ENCODE measurements at places on chromosomes 6 and 20.

DNA sequence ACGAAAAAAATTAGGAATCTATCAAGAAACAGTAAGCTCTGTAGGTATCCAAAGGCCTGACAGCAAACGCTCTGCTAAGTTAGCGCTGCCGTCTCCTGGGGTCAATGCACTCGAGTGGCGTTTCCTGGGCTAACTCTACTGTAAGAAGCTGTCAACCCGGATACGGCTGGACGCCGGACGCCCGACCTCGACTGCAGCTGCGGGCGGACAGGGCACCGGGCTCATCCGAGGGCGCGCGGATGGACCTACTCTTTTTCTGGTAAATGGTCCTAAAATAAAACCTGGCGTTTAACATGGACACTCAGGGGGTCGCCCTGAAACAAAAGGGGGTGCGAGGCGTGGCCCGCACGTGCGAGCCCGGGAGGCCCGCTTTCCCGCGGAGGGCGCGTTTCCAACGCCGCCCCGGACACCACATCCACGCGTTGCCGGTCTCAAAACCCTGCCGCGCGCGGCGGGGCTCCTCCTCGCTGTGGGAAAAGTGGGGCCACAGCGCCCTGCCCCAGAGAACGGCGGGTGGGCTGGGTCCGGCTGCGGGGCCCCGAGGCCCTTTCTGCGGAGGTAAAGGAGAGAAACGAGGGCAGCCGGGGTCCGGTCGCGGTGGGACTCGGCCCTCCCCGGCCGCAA is 537 bp downstream of the TCP1 start:
- DNase-seq, result no peak

- no peak for DNase-seq
Observed at GRCh38 chr6:73139681-73140383, 85.5 kb downstream of the KHDC1L start.

DNA sequence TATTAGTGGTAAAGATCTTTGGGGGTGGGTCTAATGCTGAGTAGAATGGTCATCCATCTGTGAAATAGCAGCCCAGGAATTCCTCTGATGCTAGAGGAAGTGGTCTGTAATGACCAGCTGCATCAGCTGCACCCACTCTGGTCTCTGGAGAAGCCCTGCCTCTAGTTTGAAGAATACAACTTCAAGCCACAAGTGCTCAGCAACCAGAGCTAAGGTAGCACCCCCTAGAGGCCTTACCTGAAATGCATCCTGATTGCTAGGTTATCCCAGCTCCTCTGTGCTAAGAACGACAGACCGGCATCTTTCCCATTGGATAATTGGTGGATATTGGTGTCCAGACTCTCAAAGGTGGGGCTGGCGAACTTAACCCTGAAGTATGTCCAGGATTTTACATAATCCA is 58.2 kb downstream of the DNAH8 start:
- no peak for DNase-seq

DNA sequence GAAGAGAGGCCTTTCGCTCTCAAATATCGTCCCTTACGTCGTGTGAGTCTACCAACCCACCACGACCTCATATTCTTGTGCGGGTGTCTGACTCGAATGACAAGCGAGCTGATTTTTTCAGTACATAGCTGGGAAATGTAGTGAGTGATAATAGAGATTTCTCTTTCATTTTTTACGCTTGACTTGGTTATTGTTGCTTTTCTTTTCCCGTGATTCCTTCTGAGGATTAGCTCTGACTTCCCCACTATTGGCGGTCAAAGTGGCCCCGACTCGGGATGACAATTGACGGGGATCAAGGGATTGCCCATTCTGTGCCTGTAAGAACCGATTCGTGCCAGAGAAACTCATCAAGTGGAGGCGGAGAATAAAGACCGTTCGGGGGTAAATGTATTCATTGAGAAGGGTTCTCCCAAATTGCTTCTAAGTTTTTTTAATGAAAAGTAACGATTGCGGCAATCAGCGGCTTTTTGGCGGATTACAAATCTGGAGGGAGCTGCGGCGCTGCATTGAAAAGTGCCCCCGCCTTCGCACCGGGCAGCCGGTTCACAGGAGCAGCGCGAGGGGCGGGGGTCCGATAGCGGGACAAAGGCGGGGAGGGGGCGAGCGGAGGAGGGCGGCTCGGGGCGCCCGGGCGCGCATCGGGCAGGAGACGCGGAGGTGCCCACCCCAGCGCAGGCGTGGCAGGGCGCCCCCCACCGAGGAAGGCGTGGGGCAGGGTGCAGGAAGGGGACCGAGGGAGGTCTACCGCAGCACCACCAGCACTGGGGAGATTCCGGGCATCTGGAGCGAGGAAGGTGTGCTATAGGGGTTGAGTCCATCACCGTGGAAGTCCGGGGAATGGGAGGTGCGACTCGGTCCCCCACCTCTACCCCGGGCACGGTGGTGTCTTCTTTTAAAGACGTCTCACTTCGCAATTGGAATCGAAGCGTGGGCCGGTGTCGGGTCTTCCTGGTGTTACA is 44.5 kb upstream of the OSTM1 start:
- no peak for DNase-seq

DNA sequence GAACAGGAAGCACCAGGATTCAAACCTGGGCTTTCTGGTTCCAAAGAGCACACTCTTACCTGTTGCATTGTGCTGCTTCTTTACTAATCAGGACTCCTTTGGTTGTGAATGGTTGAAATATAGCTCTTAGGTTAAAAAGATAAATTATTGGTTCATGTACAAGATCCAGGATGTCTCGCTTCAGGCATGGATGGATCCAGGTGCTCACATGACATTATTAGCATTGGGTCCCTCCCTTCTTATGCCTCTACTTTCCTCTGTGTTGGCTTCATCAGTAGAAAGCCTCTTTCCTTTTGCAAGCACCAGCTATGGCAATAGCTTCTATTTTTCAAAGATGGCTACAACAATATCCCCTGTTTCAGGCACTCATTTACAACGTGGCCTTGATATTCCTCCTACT is 217.7 kb upstream of the SULF2 start:
- DNase-seq, result no peak

All from CD4-positive, alpha-beta T cell treated with Interferon alpha-2 for 1 hour (primary cell).